NCI-H187 (cell line): ENCODE measurements at places on chromosomes 12 and 14.

DNA sequence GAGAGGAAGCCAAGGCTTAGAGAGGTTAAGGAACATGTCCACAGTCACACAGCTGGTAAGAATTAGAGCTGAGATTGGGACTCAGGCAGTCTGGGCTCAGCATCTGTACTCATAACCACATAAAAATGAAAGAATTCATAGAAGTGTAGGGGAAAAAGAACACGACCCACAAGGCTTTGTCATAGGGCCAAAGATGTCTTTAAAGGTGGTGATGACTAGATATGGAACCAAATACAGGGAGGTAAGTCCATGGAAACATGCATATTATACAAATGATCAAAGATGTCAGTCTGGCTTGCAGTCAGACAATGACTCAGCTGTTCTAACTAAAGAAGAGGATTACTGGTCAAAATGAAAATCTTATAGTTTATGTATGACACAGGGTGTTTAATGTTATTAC is 7.2 kb upstream of the SSPN start:
- no peak for DNase-seq

DNA sequence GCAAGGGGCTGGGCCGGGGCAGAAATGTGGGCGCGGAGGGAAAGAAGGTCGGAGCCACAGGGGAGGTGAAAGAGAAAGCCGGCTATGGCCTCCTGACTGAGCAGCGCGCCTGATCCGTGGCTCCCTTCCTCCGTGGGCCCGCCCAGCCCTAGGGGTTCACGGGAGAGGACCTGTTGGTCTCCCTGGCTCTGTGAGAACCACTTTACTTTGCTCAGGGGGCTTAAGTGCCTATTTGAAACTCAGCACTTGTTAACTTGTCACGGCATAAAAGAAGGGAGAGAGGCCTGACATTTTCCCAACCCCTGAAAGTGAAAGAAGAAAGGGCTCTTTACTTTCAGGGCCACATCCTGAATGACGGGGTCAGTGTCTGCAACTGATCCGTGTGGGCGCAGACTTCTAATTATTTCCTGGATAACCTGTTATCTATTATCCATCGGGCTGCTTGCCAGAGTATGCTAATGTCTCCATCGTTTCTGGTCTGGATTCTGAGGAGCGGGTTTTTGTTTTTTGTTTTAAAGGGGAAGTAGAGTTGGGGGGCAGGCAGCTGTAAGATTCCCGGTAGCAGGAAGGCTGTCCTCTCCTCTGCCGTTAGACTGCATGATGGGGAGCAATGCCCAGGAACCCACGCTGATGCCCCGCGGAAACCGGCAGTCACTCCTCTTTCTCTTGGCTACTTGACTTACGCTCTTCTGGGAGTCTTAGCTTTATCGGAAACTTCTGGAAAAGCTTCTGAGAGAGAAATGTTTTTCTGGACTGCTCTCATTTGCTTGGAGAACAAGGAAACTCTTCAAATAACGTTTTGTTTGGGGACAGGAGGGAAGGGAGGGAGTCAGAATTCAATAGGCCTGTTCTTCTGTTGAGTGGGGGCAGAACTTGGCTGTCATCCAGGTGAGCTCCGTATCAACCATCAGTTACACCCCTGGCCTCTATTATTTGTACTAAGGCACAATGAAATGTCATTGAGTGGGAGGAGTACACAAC is 127.7 kb upstream of the MAX start:
- peak; percentile 62 for DNase-seq

DNA sequence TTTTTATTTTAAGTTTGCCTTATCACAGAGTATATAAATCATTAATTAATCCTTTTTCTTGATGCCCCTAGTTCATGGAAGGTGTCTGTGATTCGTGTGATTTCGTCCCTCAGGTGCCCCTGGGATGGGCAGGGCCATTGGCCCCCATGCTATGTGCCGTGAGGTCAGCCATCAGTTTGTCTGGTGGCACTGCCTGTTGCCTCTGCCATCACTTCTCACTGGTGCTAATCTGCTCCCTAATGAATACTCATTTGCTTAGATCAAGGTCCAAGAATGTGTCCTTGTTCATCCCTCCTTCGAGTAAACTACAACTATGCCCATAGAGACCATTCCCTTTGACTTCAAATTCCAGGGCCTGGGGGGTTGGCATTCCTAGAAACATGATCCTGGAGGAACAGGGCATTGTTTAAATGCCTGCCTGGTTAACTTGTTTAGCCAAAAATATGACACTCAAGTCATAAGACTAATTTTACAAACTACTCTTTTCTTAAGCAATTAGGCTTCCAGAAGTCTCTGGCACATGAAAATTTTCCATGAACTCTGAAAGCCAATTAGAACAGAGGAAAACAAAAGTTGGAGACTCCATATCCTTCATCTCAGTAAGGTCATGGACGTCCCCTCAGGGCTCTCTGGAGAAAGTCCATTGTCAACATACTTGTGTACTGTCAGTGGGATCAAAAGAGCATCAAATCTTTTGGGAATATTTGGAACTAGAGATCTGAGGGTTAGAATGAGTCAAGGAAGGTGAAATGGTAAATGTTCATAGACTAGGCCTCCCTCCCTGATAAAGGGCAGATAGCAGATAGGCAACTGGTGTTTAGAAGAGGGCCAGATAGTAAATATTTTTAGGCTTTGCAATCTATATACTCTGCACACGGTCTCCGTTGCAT is 90.9 kb upstream of the PLXNC1 start:
- DNase-seq = no peak

DNA sequence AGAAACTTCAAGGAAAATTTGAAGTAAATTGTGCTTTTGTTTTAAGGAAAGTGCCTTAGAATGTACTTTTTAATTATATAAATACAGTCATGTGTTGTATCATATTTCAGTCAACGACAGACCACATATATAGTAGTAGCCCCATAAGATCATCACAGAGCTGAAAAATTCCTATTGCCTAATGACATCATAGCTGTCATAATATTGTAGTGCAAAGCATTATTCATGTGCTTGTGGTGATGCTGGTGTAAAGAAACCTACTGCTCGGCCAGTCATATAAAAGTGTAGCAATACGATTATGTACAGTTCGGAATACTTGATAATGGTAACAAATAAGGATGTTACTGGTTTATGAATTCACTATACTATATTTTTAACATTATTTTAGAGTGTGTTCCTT is 198.9 kb upstream of the SLC16A7 start:
- no peak for DNase-seq

GRCh38 chr12:85809500-85809899 is 26.7 kb downstream of the RASSF9 start:
- no peak for DNase-seq

- DNase-seq = no peak
Measured at GRCh38 chr14:68632054-68632895, 160.6 kb downstream of the ZFP36L1 start.

DNA sequence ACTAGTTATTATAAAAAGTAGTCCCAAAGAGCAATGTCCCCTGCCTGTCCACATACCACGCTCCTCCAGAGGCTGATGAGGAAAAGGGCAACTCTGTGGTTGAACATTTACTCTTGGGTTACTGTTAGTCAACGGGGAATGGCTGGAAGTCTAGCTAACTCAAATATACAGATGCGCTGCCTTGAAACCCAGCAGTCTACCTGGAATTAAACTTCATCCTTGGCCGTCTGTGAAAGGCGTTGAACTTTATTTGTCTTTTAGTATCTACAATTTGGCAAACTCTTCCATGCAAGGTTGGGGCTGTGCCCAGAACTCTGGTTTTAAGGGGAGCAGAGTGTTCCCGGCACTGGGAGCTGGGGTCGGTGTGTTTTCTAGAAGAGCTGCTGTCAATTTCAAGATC is 3.9 kb upstream of the MEG3 start:
- no peak for DNase-seq

GRCh38 chr12:4177262-4177661 is 96.3 kb upstream of the CCND2 start:
- DNase-seq = no peak

- DNase-seq = no peak
Measured at GRCh38 chr12:109112720-109113465, 3.5 kb upstream of the ACACB start.

DNA sequence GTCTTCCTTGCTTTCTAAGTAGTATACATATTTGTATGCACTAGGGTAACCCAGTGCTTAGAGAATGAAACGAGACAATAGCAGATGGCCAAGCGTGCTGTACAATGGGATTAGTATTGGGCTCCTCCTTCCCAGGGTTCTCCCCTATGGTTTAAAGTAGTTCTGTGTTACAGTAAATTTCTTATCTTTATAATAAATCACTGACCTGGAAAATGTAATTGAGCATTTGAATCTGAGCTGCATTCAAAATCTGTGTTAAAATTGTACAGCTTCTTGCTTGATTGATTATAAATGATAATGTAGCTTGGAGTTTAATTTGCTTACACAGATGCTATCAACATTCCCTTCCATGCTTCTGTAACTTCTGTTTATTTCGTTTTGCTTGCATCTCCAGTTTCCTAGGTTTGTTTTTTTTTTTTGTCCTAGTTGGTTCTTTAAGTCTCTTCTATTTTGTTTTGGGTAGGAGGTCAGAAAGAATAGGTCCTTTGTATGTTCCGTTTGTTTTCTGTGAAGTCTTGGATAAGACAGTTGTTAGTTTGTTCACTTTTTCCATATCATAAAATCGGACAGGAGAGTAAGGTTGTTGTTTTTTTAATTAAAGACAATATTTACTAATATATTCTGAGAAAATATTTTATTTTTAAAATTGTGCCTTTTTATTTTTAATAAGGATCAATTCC is 171.2 kb downstream of the ERC1 start:
- no peak for DNase-seq

- no peak for DNase-seq
Measured at GRCh38 chr12:62983594-62983993, 48.6 kb upstream of the PPM1H start.
